ENCODE measurements at places on chromosomes 13 and 19.

- DNase-seq, result peak; percentile 4
Observed at GRCh38 chr19:40530091-40530901, 46.4 kb upstream of the SHKBP1 start.

GRCh38 chr13:33394294-33394932 lies 108.9 kb upstream of the STARD13 start:
- DNase-seq, result no peak

GRCh38 chr13:25657157-25657556 lies 285.4 kb downstream of the ATP8A2 start:
- no peak for DNase-seq

GRCh38 chr13:36089130-36089647 lies 42.0 kb downstream of the DCLK1 start:
- DNase-seq, result no peak

DNA sequence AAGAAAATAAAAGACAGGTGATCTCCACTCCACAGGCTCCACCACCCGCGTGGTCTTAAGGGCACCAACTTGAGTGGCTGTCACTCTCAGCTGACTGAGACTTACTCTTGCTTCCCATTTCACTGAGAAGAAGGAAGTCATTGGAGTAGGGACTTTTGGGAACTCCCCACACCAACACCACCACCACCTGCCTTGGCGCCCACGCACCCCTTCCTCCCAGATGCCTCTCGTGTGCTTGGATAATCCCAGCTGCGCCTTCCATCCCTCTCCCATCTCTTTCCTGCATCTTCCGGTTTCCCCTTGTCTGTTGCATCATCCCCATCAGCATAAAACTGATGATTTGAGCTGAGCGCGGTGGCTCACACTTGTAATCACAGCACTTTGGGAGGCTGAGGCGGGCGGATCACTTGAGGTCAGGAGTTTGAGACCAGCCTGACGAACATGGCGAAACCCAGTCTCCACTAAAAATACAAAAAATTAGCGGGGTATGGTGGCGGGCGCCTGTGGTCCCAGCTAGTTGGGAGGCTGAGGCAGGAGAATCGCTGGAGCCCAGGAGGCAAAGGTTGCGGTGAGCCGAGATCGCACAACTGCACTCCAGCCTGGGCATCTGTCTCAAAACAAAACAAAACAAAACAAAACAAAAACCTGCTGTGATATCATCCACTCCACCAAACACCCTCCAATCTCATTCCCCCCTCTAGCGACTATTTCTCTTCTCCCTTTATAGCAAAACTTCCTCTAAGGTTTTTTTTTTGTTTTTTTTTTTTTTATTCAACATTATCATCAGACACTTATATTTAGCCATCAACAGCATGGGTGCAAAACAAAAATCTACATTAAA lies 25.5 kb downstream of the AP2S1 start:
- no peak for DNase-seq

DNA sequence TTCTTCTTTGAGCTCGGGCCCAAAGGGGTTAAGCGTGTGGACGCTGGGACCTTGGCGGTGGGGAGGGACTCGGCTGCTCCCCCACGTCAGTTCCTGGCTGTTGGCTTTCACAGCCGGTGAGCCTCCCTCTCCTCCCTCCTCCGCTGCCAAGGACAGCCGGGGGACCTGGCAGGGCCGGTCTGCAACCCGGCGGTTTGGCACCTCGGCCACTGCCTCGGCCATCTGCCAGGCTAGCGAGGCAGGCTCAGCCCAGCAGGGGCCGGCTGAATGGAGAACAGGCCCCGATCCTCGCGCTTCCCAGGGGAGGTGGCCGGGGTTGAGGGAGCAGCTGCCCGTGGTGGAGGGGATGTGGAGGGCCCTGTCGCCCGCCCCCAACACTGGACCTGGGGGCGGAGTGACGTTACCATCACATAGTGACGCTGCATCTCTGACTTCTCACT lies 5.0 kb downstream of the TLE5 start:
- no peak for DNase-seq

- peak; percentile 35 for DNase-seq
Observed at GRCh38 chr19:17450264-17451075, 2.0 kb upstream of the TMEM221 start.

DNA sequence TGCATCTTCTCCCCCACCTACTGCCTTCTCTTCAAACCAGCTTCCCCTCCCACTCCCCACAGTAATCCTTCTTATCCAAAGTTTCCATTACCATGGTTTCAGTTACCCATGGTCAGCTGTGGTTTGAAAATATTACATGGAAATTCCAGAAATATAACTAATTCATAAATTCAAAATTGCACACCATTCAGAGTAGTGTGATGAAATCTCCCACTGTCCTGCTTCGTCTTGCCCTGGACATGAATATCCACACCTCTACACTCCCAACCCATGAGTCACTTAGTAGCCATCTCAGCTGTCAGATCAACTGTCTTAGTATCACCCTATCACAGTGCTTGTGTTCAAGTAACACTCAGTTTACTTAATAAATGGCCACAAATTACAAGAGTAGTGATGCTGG lies 3.8 kb upstream of the KCTD12 start:
- no peak for DNase-seq

DNA sequence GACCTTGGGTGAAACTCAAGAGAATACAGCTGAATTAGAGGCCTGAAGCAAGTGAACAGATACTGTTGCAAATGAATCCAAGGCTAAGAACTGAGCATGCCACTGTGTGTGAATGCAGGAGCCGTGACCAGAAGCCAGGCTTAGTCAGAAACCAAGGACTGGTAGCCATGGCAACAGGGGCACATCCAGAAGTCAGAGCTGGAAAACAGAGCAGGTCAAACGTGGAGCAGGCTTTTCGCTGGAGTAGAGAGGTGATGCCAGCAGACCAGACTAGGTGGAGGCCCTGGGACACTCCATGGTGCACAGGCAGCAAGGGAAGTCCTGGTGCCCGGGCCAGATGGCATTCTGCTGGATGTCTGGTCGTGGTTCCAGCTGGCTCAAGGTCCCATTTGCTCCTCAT lies 564.1 kb downstream of the PCDH9 start:
- no peak for DNase-seq

DNA sequence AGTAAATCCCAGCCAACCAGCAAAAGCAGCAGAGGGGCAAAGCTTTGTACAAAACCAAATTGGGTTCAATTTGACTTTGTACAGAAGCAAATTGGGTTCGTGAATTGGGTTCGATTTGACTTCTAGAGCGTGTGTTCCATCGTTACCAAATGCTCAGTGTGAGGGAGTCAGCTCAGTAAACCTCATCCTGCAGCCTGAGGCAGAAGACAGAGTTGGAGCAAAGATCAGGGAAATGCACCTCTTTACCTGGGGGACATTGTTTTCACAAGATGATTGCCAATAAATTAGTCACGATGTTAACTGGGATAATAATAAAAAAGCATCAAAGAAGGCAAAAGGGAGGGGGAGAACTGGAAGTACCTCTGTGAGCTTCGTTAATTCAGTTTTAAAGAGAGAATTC lies 1.5 kb downstream of the RAB20 start:
- no peak for DNase-seq

- no peak for DNase-seq
Observed at GRCh38 chr13:99875391-99875790, 96.2 kb downstream of the ZIC5 start.

DNA sequence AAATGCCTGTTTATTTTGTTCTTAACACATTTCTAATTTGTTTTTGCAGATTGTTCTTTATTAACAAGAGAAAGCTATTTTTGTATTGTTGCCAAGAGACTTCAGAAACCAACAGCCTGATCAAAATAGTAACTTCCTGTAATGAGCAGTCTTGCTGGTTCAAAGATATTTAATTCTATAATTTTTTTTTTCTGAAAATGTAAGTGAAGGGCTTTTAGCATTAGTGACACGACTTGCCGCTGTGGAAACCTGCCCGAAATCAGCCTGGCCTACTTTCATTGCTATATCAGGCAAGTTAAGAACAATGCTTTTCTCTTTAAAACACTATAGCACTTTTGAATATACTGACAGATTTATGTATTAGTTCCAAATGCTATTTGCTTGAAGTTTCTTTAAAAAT lies 374.3 kb downstream of the EFNB2 start:
- no peak for DNase-seq

GRCh38 chr19:53333066-53333462 lies 485 bp upstream of the ZNF845 start:
- DNase-seq, result peak; percentile 15

GRCh38 chr13:44917589-44918325 lies 71.5 kb downstream of the NUFIP1 start:
- DNase-seq, result peak; percentile 97

- DNase-seq, result no peak
Observed at GRCh38 chr19:12156223-12157058, at the start of gene ZNF625. TSS of gene ZNF625 (minus strand) at chr19:12156734. CDS start at chr19:12156558, 176 bp downstream.

DNA sequence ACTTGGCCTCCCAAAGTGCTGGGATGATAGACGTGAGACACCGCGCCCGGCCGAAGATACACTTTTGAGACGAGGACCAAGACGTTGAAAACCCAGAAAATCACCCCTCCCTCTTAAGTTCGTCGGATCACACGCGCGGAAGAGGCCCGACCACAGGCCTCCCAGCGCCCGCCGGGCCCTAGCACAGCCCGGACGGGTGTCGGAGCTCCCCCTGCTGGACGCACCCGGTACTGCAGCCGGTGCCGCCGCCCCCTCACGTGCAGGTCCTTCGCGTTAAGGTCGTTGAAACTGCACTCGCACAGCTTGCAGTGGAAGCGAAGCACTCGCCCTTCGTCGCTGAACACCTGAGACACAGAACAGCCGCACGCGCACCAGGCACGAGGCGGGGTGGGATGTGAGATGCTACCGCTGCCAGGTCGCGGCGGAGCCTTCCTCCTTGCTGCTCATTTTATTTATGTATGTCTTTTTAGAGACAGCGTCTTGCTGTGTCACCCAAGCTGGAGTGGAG lies 35.7 kb upstream of the MATK start:
- peak; percentile 90 for DNase-seq

- no peak for DNase-seq
Observed at GRCh38 chr19:44620667-44621066, 7.3 kb downstream of the IGSF23 start.

GRCh38 chr13:84446972-84447639 lies 564.8 kb upstream of the SLITRK1 start:
- no peak for DNase-seq

- no peak for DNase-seq
Observed at GRCh38 chr13:46586751-46587514, 34.0 kb downstream of the LRCH1 start.

DNA sequence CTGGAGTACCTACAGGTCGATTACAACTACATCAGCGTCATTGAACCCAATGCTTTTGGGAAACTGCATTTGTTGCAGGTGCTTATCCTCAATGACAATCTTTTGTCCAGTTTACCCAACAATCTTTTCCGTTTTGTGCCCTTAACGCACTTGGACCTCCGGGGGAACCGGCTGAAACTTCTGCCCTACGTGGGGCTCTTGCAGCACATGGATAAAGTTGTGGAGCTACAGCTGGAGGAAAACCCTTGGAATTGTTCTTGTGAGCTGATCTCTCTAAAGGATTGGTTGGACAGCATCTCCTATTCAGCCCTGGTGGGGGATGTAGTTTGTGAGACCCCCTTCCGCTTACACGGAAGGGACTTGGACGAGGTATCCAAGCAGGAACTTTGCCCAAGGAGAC lies 4.7 kb downstream of the SLITRK5 start:
- no peak for DNase-seq

- DNase-seq, result no peak
Observed at GRCh38 chr13:42814868-42815267, 33.5 kb downstream of the FAM216B start.

- DNase-seq, result no peak
Observed at GRCh38 chr13:32164622-32165268, 133.2 kb downstream of the FRY start.

DNA sequence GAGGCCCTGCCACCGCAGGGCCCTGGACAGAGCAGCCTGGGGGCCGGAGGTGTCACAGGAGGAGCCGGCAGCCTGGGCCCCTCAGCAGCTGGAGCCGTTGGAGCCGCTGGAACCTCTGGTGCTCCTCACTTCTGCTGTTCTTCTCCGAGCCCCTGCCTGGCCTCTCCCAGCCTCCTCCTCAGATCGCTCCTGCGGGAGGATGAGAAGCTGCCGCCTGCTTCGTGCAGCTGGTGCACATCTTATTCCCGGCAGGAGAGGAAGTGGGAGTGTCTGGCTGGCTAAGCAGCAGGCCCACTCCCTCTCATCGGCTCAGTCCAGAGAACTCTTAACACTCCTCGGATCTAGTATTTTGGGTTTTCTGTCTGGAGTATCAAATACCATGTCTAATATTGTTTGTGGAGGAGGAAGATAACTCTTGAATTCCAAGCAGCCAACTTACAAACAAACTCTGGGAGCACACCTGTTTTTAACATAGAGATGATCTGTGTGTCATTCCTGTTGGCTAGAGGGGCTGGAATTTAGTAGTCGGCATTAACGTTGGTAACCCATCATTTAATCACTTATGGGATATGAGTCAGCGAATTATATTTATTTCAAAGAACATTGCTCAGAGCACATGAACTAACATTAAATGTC lies 37.1 kb upstream of the RNF113B start:
- no peak for DNase-seq

DNA sequence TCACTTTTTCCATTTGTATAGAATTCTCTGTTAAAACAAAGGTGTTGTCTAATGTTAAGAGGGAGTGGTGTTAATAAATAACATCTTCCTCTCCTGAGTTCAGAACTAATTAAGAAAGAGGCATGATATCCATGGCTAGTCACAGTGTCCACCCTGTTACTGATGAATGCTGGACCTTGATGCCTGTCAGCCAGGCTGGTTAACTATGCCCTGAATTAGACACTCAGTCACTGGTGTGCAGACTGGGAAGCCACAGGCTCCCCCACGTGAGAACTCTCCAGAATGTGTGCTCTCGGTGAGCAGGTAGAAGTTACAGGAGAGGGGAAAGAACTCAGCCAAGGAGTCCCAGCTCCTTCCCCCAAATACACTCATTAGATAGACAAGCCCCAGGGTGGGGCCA lies 56.1 kb upstream of the RNF113B start:
- DNase-seq, result no peak

GRCh38 chr13:99228737-99229691 lies 28.4 kb downstream of the UBAC2 start:
- no peak for DNase-seq

GRCh38 chr13:19643652-19644051 lies 10.2 kb downstream of the MPHOSPH8 start:
- no peak for DNase-seq

Data from activated T-cell treated with anti-CD3 and anti-CD28 coated beads for 4 hours (primary cell).